ENCODE measurements at places on chromosomes 1 and 21.
A peak's percentile ranks its signal among the peaks of the same experiment; 100 is the strongest.

DNA sequence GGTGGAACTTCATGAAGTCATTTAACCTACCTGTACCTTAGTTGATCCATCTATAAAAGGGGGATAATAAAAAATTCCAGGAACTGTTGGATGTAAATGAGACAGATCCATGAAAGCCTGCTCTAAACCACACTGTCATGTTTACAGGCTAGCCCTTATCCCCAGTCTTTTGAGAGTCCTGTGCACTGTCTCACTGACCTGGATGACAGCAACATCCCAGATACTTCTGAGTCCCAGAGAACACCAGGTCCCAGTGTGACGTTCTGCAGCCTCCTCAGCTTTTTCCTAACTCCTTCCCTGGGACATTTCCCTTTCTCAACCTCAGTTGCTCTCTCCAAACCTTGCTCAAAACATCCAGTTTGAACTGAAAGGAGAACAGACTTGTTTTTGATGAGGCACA is 165.4 kb upstream of the C8B start:
- no peak for DNase-seq

DNA sequence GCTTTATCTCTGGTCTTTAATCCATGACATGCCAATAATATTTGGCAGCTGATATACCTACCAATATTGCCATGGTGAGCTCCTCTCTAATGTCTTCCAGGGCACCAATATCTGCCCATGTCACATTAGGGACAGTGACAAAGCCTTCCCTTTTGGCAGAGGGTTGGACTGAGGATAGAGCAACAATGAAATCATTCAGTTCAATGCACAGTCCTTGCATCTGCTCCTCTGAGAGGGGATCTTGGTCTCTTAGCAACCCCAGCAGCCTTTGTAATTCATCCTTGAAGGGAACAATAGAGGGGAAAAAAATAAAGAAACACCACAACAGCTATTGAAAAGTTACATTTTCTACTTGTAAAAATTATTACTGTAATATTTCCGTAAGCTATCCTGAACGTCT is 42.3 kb downstream of the NVL start:
- no peak for DNase-seq

DNA sequence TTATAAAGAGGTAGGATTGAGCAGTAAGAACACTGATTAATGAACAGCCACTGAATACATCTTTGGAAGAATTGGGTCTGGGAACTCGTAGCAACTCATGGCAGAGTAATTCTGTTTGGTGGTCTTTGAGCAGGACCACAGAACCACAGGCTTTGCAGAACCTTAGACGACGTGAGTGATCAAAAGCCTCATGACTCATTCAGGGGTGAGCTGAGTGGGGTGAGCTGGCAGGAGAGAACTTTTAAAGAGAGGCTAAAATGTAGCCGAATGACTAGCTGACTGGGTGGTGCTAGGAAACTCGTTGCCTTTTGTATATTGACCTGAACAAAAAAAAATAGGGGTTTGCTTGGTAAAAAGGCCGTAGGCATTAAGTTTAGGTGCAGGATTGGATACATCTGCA is 313.8 kb downstream of the TGFB2 start:
- DNase-seq: no peak

DNA sequence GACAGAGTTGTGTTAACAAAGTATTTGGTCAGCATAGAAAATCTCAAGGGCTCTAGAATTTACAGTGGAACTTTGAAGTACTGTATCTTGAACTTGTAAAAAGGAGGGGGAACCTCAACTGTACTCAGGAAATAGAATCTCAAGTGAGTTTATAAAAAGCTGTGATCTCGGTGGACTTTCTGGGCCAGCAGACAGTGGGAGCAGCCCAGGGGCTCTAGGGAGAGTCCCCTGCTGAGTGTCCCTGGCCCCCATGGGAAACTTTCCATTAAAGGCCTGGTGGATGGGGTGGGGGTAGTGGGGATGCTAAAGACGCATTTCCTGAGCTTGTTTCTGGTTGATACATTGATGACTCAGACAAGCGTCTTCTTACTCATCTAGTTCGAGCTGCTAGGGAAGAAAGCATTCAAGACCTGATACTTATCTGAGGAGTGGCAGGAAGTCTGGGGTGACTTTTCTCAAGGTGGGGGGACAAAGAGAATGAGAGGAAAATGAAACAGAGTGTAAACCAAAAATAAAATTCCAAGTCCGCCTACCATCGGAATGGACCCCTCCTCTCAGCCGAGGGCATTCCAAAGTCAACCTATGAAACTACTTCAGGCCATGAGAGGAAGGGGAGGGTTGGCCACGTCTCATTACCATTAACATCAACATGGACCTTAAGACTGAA is 65.5 kb downstream of the NID1 start:
- peak; percentile 69 for DNase-seq

DNA sequence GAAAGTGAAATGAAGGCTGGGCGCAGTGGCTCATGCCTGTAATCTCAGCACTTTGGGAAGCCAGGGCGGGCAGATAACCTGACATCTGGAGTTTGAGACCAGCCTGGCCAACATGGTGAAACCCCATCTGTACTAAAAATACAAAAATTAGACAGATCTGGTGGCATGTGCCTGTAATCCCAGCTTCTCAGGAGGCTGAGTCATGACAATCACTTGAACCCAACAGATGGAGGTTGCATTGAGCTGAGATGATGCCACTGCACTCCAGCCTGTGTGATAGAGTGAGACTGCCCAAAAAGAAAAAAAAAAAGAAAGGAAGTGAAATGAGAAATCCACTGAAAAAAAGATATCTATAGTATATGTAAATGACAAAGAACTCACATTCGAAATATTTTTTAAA is 439.9 kb downstream of the DISC1 start:
- DNase-seq: no peak

DNA sequence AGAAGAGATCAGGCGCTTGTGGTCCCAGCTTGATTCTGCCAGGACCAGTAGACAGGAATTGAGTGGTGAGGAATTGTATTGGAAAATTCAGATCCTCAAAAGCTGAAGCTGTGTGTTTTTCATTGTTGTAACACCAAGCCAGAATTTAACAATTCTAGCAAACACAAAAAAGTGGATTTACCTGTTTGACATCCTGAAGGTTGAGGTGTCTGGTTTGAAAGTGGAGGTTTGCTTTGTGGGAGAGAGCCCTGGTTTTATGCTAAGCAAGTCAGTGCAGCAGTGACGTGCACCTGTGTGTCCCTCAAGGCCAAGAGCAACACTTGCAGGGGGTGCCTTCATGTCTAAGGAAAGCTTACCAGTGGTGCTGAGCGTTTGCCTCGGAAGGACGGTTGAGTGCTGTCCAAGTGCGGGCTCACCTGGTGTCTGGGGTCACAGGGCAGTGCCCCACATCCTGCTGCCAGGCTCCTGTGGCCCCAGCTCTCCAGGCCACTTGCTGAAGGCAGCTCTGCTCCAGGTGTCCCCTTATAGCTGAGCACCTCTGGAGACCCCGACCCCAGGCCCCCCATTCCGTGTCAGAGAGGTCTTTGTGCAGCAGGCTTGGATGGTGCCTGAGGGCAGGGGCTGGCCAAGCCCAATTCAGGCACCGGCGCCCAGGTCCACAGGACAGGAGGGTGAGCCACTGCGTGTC is 27.7 kb downstream of the PCNT start:
- no peak for DNase-seq

Data from activated CD4-positive, alpha-beta T cell treated with anti-CD3 and anti-CD28 coated beads for 4 hours (primary cell).